ENCODE measurements at places on chromosomes 11 and 22.
A peak's percentile ranks its signal among the peaks of the same experiment; 100 is the strongest.

GRCh38 chr11:83257761-83258168 lies 28.4 kb downstream of the CCDC90B start:
- no peak for DNase-seq

GRCh38 chr11:107018219-107018901 lies at the start of gene GUCY1A2:
GUCY1A2 (minus strand) TSS chr11:107018476; CDS start chr11:107018055, 421 bp downstream.
- no peak for DNase-seq

GRCh38 chr11:26976389-26976788 lies 17.5 kb upstream of the FIBIN start:
- DNase-seq: no peak

- no peak for DNase-seq
Observed at GRCh38 chr22:39662686-39663052, 92.1 kb downstream of the CACNA1I start.

GRCh38 chr11:44615913-44616791 lies 50.7 kb downstream of the CD82 start:
- no peak for DNase-seq

DNA sequence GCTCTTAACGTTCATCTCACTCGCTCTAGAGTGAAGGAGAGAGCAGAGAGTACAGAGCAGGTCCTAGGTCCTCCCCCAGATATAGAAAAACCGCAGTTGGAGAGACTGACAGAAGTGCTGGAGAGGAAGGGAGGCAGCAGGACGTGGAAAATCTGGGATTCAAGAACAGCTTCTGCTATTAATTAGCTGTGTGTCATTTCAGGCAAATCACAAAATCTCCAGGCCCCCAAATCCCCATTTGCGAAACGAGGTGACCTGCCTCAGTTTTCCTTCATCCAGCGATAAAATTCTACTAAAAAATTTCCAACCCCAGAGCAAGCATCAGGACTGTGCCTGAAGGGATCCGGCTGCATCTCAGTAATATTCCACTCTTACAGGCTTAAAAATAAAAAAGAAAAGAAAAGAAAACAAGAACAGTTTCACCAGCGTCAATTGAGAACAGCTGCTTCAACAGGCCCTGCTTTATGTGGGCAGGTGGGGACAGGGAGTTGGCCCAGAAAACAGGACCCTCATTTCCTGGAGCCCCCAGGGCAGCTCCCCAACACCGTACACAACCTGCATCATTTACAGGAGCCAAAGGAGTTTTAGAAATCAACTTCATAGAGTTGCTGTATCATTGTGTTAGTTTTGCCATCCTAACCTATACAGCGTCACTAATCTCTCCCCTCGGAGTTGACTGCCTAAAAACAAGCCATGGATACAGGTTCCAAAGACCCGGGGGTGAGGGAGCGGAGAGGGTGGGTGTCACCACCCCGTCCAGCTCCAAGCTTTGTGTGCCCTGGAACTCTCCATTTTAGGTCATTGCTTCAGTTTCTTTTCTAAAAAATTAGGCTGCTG lies 2.3 kb upstream of the MALAT1 start:
- DNase-seq: no peak

DNA sequence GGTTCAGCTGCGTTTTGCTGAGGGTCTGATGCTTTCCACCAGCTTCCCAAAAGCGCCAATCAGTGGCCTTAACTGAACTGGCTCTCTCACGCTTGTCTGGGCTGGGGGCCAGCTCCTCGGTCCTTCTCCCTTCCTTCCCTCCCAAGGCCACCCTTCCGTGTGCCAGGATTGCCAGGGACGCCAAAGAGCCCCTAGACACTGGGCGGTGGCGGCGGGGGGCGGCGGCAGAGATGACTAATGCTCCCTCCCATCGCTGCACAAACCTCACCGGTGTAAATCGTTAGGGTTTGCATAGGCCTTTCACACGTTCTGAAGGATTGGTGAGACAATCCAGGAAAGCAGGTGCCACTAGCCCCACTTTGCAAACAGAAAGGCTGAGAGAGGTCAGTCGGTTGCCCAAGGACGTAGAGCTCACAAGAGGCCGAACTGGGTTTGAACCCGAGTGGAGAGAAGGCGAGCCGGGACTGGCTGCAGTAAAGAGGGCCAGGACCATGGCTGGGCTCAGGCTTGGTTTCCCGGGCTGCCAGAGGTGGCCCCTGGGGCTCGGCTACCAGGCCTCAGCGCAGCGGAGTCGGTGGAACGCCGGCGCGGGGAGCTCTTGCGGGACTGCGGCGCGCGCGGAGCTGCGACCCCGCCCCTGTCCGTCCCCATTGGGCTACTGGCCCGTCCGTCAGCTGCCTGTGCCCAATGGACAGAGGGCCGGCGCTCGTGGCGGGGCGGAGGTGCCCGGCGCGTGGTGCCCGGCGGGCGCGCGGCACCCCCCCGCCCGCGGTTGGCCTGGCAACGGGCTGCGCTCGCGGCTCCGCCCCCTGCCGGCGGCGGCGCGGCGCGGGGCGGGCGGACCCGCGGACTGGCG lies 589 bp upstream of the GNAZ start:
- peak; percentile 62 for DNase-seq

DNA sequence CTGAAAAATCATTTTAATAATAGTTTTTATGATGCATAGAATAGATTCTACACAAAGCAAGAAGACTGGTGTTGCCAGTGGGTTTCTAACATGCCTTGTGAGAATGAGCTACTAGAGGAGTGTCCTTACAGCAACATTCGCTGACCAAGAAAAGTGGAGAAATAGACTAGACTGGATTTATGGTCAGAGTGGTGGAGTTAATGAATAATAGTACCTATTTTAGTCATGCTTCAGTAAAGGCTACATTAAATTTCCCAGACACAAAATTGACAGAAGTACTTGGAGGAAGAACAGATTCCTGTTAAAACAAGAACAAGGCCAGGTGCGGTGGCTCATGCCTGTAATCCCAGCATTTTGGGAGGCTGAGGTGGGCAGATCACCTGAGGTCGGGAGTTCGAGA lies 539.2 kb downstream of the ETS1 start:
- no peak for DNase-seq

- DNase-seq: no peak
Observed at GRCh38 chr22:48431014-48431413, 1396.7 kb downstream of the BRD1 start.

- DNase-seq: no peak
Observed at GRCh38 chr22:22001664-22002525, 19.3 kb upstream of the TOP3B start.

DNA sequence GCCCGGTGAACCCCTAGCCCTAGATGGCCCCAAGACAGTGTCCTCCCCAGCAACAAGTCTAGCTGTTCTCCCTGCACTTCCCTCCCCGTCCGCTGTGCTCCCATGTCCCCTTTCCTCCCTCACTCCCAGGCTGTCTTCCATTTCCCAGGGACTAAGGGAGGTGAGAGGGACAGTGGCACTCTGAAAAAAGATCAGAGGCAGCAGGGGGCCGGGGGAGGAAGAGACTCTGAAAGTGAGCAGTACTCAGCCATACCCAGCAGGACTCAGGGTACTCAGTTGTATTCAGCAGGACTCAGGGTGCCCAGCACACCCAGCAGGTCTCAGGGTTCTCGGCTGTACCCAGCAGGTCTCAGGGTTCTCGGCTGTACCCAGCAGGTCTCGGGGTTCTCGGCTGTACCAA lies 48.4 kb upstream of the THY1 start:
- DNase-seq: no peak

DNA sequence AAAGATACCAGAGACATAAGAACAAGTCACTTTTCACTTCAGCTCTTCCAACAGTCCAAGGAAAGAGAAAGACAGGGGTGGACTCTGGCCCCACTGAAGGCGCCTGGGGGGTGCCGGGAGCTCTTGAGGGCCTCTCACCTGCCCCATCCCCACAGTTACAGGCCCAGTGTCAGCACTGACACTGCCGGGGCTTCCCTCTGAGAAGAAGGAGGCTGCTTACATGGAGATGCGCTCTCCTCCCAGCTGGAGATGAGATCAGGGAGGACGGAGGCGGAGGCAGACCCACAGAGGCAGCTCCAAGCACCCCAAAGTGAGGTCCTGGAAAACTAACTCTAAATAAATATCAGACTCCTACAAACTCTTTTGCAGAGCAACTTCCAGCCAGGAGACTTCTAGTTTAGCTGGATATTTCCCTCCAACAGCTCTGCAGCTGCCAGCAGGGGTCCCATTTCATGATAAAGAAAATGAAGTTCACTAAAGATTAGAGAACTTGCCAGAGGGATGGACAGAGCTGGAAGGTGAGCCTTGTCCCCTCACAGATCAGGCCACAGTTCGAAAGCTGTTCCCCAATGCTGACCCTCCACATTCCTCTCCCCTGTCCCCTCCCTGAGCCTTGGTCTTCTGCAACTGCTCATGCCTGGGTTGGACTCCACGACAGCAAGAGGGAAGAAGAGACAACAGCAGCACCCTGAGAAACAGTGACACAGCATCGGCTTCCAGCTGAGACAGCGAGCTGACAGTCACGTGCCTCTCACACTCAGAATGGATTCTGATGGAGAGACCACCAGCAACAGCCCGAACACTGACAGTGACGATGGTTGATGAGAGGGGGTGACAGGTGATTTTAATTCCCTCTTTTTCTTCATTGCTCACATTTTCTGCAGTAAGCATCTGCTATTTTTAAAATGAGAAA lies 5.8 kb downstream of the CARS1 start:
- DNase-seq: no peak

- DNase-seq: no peak
Observed at GRCh38 chr22:27996981-27997380, 77.9 kb upstream of the PITPNB start.

DNA sequence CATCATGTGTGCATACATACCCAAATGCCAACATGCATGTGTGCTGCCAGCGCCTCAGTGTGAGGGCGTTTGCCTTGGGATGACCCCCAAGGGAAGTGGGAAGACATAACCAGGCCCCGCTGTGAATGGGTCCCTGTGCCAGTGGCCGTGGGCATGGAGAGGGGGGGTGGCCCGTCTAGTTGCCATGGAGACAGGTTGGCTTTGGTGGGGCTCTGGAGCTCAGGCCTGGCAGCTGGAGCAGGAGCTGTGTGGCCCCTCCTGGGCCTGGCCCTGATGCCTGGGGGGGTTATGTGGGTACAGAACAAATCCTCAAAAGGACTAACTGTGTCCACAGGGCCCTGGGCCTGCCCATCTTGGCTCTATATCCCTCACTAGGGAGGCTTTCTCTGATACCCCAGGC lies 8.0 kb downstream of the SYT7 start:
- no peak for DNase-seq

GRCh38 chr22:46758121-46758520 lies 4.3 kb upstream of the TBC1D22A start:
- DNase-seq: no peak

GRCh38 chr22:23183061-23183698 lies 2.9 kb downstream of the BCR start:
- no peak for DNase-seq

DNA sequence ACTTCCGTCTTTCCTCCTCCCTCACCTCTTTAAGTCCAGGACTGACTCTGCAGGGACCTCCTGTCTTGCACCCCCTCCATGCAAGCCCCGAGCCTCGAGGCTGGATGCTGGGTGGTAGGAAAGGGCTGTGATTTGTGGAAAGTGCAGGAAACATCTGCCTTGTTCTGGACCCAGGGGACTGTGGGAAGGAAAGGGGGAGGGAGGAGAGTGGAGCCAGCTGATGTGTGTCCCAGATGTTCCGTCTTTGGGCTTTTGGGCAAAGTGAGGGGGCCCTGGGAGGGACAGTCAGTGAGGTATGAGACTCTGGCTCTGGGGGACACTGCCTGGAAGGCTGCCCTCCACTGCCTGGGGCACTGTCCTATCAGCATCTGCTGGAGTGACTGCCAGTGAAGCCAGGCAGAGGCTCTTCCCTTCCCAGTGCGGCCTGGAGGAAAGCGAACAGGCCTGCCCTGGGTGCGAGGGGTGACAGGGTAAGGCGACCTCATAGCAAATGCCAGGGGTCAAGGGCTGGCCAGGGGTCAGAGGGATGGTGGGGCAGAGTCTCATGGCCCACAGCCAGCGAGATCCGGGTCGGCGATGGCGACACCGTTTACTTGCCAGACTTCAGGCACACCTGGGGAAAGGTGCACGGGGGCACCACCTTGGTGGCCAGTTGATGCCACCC lies 1.7 kb downstream of the MRGPRD start:
- DNase-seq: no peak

DNA sequence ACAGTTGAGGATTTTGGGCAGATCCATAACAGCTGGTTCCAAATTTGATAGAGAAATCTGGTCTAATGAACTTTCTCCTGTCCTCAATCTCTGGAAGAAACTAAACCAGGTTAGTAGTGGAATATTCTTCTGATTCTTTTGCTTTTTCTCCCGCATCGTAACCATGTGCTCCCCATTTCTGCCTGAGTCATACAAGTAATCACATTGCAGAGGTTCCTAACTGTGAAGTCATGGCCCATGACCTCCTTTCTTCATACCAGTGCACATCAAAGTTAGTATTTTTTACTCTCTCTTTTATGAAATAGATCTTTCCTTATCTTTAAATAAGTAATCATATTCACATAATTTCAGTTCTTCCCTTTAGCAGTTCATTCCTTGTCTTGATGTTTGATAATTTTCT lies 249.0 kb downstream of the DYNC2H1 start:
- DNase-seq: no peak

GRCh38 chr22:38479096-38479837 lies 11.4 kb downstream of the KDELR3 start:
- no peak for DNase-seq

DNA sequence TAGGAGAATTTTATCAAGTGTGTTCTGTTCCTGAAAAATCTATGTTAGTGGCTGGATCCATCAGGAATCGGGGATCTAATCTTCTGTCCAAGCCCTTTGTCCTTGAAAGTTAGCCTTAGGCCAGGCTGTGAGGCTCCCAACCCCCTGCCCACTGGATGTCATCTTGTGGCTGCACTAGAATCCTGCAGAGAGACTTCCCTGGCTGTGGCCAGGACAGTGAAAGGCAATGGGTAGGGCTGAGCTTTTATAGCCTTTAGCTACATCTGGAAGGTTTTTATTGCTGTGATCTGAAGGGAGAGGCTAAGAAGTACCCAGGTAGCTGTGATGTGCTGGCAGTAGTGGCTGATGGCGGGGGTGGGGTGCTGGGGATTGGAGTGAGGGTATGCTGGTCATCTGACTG lies 2.1 kb downstream of the OAF start:
- no peak for DNase-seq

- no peak for DNase-seq
Observed at GRCh38 chr22:37965940-37966664, 12.6 kb downstream of the POLR2F start.

DNA sequence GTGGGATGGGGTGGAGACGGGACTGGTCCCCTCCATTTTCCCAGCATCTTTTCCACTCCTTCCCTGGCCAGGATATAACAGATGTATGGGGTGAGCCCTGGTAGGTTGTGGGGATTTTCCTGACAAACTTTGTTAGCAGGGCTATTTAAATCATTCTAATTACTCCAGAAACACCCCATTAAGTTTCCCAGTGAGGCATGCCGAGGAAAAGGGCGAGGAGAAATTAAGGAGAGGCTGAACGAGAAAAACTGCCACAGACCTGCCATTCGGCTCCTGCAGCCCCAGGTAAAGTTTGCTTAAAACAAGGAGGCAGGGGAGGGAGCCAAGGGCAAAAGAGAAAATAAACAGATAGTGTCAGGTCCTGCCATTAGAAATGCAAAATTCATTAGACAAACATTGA lies 428.2 kb downstream of the BUD13 start:
- DNase-seq: no peak

DNA sequence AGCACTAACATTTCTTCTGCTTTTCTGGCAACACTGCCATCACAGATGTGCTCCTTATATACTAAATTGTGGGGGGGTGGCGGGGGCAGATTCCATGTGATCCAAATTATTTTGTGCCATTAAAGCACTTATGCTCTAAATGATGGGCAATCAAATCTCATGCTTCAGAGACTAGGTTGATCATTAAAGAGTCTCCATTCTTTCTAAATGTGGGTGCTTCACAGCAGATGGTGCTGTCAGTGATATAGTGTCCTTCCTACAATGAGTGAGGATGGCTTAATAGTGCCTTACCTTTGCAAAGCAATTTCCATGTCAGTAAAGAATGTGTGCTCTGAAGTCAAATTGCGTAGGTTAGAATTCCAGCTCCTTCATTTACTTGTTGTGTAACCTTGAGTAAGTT lies 589.8 kb downstream of the ETS1 start:
- DNase-seq: no peak
